ENCODE measurements at places on chromosomes 16 and 17.
A peak's percentile ranks its signal among the peaks of the same experiment; 100 is the strongest.

GRCh38 chr17:68670967-68671693 lies 70.0 kb upstream of the FAM20A start:
- DNase-seq = no peak

DNA sequence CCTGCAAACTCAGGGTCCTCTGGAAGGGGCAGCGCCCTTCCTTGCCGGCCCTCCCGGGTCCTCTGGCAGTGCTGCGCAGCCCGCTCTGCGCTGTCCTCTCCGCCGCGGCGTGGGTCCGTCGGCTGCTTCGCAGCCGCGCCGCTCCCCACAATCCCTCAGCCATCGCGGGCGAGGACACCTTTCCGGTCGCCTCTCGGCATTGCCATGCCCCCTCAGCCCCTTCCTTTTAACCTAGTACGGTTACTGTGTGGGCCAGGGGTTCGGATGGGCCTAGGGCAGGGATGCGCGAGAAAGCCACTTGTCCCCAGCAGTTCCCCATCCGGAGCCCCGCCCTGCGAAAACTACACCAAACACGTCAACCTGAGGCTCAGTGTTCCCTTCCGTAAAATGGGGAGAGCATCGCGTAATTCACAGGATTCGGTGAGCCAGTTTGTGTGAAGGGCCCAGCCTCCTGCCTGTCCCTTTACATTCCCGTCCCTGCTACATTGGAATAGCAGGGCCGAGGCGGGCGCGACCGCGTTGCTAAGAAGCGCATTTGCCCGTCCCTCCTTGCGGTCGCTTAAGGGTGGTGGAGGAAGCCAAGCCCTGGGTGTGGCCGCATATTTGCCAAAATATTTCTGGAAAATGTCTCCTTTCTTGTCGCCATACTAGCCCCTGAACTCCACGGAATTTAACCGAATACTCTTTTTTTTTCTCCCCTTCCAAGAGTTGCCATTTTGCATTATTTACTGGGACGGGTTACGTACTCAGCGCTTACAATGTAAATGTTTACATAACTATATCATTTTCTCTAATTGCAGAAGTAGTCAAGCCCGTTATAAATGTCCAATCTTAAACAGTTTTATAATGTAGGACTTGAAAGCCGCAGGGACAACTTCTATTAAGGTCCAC lies 13.2 kb downstream of the COPZ2 start:
- DNase-seq = peak; percentile 41

GRCh38 chr17:35368081-35368830 lies 5.2 kb downstream of the SLFN11 start:
- DNase-seq = no peak

- DNase-seq = peak; percentile 72
These were observed 27.8 kb downstream of the BAHCC1 start for GRCh38 chr17:81422776-81423697.

DNA sequence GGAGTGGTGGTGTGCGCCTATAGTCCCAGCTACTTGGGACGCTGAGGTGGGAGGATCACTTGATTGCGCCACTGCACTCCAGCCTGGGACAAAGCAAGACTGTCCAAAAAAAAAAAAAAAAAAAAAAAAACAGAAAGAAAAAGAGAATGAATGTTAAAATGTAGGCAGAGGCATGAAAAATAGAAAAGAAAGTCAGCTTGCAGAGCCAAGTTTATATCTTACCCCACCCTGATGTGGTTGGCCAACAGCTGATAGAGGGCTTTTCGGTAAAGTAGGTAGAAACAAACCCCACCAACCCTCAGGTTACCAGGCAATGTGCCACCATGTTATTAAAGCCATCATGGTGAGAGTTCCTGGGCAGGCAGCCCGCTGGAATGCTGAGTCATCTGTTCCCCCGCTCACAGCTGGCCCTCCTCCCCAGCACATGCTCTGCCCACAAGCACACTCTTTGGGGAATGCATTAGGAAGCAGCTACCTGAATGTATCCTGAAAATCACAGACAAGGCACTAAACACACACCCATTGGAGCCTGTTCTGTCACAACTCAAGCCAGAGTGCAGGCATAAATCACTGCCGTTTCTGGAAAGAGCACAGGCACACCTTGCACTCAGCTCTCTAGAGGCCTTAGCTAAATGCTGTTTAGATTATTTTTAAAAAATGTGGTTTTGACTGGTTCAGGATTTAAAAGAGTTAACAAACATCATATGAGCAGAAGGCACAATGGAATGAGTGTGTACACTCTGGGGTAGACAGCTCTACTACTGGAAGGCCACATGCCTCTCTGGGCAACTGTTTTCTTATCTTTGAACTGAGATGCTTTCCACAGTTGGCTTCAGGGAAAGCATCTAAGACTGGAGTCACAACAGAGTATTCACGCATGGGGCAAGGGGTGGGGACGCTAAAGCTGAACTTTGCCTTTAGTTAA lies 128.5 kb downstream of the PARN start:
- peak; percentile 77 for DNase-seq

DNA sequence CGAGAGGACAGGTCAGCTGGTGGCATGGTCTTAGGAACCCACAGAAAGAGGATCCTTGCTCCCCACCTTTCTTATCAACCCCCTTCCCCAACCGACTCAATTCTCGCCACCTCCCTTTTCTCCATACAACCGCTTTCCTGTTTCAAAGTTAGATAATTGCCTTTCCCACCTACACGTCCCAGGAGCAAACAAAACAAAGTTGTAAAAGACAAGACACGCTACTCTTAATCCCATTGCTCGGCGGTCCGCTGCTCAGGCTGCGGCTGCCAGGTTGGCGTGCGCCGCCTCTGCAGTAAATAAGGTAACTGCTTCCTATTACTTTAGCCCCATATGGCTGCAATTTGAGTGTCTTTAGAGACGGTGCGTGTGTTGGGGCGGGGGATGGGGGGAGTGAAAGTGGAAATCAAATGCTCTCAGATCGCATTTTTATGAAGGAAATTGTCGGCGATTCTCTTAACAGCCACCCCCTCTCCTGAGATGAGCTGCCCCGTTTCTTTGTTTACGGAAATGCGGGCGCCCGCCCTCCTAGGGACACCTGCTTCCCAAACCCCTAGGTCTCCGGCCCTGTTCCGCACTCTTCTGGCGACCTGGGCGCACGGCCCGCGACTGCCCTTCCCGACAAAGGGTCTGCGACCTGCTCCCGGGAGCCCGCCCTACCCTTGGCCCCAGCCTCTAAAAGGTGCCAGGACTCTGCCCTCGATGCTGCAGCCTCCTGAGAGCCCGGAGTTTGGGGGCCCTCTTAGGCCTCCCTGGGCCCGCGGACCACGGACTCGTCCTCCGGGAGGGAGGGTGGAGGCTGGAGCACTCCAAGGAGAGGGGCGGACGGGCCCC lies 3.7 kb upstream of the CBX8 start:
- DNase-seq = no peak

DNA sequence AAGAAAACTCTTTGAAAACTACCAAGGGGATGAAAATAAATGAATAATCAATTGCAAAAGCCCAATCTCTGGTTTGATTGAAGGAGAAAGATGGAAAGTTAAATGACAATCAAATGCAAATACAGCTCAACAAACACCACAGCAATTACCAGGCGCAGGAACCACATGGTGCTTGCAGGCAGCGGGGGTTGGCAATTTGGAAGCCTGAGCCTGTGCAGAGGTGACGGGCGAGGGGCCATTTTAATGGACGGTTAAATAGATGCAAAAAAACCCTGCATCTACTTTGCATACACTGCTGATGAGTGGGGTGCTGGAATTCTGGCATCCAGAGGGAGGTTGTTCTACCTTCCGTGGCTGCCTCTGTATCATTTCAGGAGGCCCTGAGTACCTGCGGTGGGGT lies 4.8 kb upstream of the SEZ6 start:
- no peak for DNase-seq

- DNase-seq = no peak
These were observed 8.0 kb downstream of the TNRC6A start for GRCh38 chr16:24737391-24737871.

GRCh38 chr17:49776551-49777300 lies 11.8 kb upstream of the KAT7 start:
- no peak for DNase-seq

DNA sequence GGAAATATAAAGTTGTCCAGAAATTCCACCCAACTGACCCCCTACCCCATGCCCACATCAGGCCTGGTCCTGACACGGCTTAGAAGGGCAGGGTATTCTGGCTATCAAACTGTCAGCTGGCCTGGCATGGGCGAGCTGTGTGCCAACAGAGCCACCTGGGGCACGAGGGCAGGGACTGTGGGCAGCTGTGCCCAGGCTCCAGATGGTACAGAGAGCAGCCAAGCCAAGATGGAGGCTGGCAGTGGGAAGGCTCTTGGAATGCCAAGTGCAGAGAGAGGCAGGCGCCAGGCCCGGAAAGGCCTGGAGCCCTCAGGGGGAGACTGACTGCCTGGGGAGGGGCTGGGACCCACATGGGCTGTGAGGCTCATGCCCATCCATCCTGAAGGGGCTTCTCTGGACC lies 24.3 kb upstream of the PHF12 start:
- no peak for DNase-seq

GRCh38 chr16:6698548-6698947 lies 634.1 kb upstream of the RBFOX1 start:
- DNase-seq = no peak

DNA sequence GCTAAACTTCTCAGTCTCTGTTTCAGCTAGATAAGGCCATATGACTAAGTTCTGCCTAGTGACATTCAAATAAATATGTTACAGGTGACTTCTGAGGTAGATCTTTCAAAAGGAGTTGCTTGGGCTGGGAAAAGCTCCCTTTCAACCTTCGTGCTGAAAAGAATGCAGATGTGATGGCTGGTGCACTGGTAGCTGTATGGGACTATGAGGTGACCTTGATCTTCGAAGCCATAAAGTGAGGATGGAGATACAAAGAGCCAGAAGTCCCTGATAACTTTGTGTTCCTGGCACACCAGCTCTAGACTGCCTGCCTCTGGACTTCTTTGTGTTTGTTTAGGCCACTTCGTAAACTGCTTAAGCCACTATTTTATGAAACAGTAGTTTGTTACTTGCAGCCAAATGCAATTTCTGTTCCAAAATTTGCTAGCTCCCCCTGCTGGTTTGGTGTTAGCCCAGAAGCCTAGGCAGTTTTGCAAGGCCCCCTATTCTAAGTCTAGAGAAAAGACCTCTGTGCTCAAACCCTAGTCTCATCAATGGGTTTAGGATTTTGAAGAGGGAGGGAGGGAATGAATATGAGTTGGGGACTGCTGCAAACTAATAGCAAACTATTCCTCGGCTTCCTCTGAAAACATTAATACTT lies 23.3 kb upstream of the ERCC4 start:
- DNase-seq = peak; percentile 31

DNA sequence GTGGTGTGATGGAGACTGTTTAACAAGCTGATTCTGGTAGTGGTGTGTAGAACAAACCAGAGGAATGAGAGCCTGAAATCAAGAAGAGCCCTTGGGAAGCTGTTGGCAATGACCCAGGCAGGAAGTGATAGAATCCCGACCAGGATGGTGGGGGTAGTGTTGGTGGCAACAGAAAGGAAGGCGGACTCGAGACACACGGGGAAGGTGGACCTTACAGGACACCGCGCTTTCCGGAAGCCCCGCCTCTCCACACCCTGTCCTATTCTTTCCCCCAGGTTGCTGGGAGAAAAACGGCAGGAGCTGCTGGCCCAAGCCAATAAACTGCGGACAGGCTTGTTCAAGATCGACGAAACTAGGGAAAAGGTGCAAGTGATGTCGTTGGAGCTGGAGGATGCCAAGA lies 30.0 kb upstream of the KDM6B start:
- no peak for DNase-seq

GRCh38 chr16:86384980-86385379 lies 125.3 kb upstream of the FOXF1 start:
- DNase-seq = no peak

- DNase-seq = no peak
These were observed 6.8 kb upstream of the WBP2 start for GRCh38 chr17:75861927-75862317.

GRCh38 chr17:57939797-57940196 lies 15.4 kb downstream of the CUEDC1 start:
- peak; percentile 93 for DNase-seq

DNA sequence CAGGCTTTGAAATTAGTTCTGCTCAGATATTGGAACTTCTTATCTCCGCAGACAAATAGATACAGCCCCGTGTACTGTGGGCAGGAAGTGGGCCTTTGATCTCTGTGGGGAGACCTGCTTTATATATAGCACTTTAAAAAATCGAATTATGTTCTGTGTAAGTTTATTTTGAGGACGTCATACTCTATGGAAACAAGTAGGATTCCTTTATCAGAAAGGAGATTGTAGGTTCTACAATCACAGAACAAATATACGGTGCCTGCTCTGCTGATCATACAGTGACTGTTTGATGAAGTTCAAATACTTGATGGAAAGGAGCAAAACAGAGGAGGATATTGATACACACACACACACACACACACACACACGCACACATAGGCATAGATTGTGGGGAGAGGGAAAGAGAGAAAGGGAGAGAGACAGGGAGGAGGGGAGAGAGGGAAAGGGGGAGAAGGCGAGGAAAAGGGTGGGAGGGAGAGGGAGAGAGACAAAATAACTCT lies 14.7 kb upstream of the TMEM220 start:
- no peak for DNase-seq

DNA sequence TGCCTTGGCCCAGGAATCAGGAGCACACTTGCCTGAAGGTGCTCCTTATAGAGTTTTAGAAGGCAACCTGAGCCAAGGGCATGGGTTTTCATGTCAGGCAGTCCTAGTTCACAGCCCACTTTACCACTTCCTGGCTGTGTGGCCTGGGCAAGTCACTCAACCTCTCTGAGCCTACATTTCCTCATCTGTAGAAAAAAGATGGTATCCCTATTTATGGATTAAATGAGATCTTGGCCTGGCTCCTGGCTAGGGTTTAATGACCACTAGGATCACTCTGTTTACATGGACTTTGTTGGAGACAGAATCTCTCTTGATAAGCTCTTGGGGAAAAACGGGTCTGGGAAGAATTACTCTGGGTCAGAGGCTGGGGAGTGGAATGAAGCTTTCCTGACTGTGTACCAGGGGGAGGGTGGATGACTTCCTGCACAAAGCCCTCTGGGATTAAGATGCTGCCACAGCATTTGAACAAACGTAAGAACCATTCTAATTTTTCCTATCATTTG lies 2.3 kb downstream of the MT2A start:
- no peak for DNase-seq

DNA sequence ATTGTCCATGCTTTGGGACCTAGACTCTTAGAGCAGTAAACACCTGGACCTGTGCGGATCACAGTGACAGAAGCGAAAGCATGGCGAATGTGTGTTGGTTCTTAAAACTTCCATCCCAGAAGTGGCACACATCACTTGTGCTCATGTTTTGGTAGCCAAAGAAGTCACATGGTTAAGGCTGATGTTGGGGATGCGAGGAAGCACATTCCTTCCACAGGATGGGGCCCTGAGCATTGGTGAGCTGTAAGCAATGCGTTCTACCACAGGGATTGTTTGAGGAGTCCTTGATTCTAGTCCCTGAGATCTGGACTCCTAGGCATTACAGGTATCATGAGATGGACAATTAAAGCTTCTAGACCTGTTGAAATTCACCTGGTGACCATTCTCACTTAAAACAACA lies 375.9 kb downstream of the UTP18 start:
- no peak for DNase-seq

GRCh38 chr16:82852388-82853008 lies 225.7 kb downstream of the CDH13 start:
- no peak for DNase-seq

GRCh38 chr16:2095315-2095853 lies 40.3 kb downstream of the PKD1 start:
- DNase-seq = no peak

Data from SHP77 (cell line).